Upper lobe of left lung (tissue), 6 donors: ENCODE measurements at places on chromosomes 3 and 15. TPM values are rescaled to one million over a fixed set of nuclear protein-coding genes. Genes with fewer than 3 reads are reported as not detected.

Gene FBLN2
- 2.1 TPM for total RNA-seq

Gene DZIP1L
- 97.4 TPM for total RNA-seq

Gene SLC28A1
- not detected for total RNA-seq

Gene CLDN16
- 1.0 TPM for total RNA-seq

Gene SAXO2
- 58.6 TPM for total RNA-seq

Gene HIGD2B
- not detected for total RNA-seq

Gene CLRN1
- not detected for total RNA-seq

Gene AP3B2
- 8.4 TPM for total RNA-seq

- H3K4me3 ChIP-seq = no peak overlapping the region
- no peak for DNase-seq
- no peaks in the 10 kb centered on the region for H3K27me3 ChIP-seq
- no peak overlapping the region for H3K27ac ChIP-seq
These were observed 755.2 kb downstream of the NR2F2 start for GRCh38 chr15:97085731-97086130.

DNA sequence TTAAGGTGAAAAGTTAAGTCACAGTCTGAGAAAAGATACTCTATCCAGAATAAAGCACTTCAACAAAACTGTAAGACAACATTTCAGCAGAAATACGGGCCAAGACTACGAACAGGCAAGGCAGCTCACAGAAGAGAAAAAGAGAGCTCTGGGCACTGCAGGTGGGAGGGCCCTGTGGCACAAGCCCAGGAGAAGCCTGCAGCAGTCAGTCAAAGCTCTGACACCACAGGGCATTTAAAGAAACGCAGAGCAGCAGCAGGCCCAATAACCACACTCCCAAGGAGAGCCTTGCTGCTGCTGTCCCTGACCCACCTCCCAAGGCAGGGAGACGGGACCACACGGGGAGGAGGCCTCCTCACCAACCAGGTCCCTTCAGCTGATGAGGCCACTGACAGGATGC, 19.2 kb downstream of the CHSY1 start:
- no peak for DNase-seq
- no peak overlapping the region for H3K27ac ChIP-seq
- H3K4me1 ChIP-seq = peaks cover 32% of the 10 kb centered on the region

DNA sequence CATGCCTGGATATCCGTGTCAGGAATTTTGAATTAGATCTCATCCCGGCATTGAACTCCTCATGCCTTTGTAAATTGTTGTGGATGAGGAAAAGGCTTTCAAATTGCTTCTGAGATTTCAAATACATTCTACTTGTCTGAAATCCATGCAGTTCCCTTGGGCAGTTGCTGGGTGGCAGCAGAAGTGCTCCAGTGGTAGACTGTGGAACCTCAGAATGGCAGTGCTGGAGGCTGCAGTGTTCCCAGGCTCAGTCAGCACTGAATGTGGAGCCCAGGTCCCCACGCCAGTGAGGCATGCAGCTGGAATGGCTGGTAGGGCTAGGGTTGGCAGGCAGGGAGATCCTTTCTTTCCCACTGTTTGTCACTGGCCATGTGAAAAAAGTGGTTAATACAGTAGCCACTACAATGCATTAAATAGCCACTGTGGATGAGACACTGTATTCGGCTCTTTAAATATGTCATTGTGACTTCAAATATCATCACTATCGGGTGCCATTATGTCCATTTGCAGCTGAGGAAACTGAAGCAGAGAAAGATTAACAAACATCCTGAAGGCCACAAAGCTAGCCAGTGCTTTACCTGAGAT, 98.6 kb downstream of the TPRG1 start:
- no peak overlapping the region for H3K27ac ChIP-seq
- H3K4me1 ChIP-seq = no peaks in the 10 kb centered on the region
- no peak overlapping the region for H3K4me3 ChIP-seq
- H3K36me3 ChIP-seq = no peaks in the 10 kb centered on the region
- H3K27me3 ChIP-seq = no peaks in the 10 kb centered on the region

DNA sequence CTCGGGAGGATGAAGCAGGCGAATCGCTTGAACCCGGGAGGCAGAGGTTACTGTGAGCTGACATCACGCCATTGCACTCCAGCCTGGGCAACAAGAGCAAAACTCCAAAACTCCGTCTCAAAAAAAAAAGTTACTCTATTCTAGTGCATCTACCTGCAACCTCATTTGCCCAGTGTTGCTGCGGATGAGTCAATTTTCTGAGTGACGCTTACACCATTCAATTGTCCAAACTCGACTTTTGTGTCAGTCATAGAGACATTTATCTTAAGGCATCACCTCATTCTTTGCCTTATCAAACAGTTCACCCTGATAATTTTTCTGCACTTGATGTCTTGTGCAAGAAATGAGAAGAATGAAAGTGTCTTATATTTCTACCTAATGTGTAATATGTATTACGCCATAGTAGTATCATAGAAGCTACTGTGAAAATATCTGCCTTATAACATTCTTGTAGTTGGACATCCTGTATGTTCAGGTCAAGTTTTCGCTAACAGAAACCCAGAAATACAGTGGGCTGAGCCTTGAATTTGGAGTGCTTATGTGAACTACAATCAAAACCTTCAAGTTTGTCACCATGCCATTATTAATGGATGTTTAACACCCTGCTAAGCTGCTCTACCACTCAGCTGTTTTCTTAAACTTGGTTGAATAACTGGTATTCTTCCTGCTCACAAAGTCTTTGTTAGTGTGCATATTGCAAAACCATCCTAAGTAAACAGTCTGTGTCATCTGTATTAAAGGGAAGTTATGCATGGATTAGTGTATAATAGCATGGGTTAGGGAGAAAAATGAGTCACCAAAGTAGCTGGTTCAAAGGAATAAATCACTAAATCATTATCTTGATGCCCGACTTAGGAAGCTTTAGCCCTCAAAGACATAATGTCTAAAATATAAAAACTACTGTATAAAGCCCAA, 531.0 kb upstream of the NR2F2 start:
- H3K4me3 ChIP-seq = no peak overlapping the region
- DNase-seq = no peak
- H3K27ac ChIP-seq = no peak overlapping the region
- H3K36me3 ChIP-seq = no peaks in the 10 kb centered on the region
- H3K27me3 ChIP-seq = no peaks in the 10 kb centered on the region

GRCh38 chr3:67870477-67870876, 216.1 kb upstream of the SUCLG2 start:
- H3K4me3 ChIP-seq = no peak overlapping the region
- no peaks in the 10 kb centered on the region for H3K4me1 ChIP-seq
- DNase-seq = no peak
- H3K27ac ChIP-seq = no peak overlapping the region
- H3K27me3 ChIP-seq = no peaks in the 10 kb centered on the region

- DNase-seq = no peak
- H3K27ac ChIP-seq = no peak overlapping the region
- no peaks in the 10 kb centered on the region for H3K27me3 ChIP-seq
- H3K36me3 ChIP-seq = no peaks in the 10 kb centered on the region
- H3K4me1 ChIP-seq = peaks cover 31% of the 10 kb centered on the region
These were observed 109.9 kb downstream of the IGF1R start for GRCh38 chr15:98758224-98758623.

DNA sequence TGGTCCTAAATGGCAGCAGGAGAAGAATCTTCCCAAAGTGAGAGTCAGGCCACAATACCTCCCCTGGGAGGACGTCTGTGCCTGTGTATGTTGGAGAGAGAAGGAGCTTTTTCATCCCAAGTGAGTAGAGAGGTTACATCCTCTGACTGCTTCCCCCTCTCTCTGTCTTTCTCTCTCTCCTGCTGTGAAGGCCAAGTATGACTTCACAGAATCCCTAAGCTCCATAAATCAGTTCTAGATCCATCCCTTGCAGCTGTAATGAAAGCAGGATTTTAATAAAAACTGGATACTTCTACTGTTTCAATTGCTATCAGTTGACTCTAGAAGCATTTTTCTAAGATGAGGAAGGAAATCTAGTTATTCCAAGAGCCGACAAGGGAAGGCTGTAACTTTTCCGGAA, 389.1 kb upstream of the PROK2 start:
- H3K27me3 ChIP-seq = no peaks in the 10 kb centered on the region
- H3K4me3 ChIP-seq = no peak overlapping the region
- H3K27ac ChIP-seq = no peak overlapping the region
- H3K4me1 ChIP-seq = peaks cover 17% of the 10 kb centered on the region

DNA sequence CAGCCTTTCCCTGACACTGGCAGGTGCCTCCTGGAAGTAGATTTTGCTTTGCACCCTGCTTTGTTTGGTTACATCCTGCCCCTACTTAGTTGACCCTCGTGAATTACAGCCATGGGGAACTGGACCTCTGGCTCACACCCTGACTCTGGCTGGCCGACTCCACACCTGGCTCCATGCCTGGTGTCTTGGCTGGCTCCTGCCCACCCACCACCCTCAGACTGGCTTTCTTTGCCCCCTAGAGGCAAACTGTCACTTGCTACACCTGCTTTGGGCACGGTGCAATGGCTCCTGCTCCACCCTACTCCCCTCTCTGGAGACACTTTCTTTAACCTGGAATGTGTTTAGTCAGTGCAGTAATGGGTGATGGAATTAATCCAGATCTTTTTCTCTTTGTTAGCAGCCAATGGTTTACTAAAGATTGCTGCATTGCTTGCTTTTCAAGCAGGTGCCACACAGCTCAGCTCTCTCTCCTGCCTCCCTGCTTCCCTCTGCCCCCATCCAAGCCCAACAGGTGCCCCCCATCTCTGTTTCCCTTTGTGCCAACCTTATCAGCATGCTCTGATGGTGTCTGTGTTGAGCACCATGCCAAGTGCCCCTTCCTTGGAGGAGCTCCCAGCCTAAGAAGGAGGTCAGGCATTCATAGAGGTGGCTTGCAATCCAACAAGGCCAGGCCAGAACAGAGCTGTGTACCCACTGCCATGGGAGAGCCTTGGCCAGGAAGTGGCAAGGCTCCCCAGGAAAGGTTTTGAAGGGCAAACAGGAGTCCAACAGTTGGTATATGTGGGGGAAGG, 38.4 kb downstream of the RASGRF1 start:
- H3K4me3 ChIP-seq = no peak overlapping the region
- H3K27ac ChIP-seq = no peak overlapping the region
- no peaks in the 10 kb centered on the region for H3K36me3 ChIP-seq
- H3K4me1 ChIP-seq = no peaks in the 10 kb centered on the region
- H3K27me3 ChIP-seq = no peaks in the 10 kb centered on the region

- H3K36me3 ChIP-seq = no peaks in the 10 kb centered on the region
- DNase-seq = no peak
- no peak overlapping the region for H3K27ac ChIP-seq
- H3K4me3 ChIP-seq = no peak overlapping the region
- no peaks in the 10 kb centered on the region for H3K27me3 ChIP-seq
These were observed 202.8 kb downstream of the FMN1 start for GRCh38 chr15:32991619-32992111.

GRCh38 chr15:91855684-91856489, 2.4 kb downstream of the SLCO3A1 start:
- peak overlapping the region; percentile 95 for H3K27ac ChIP-seq
- H3K4me3 ChIP-seq = peak overlapping the region; percentile 74
- no peak for DNase-seq
- H3K4me1 ChIP-seq = peaks cover 47% of the 10 kb centered on the region
- no peaks in the 10 kb centered on the region for H3K27me3 ChIP-seq
- no peaks in the 10 kb centered on the region for H3K36me3 ChIP-seq

GRCh38 chr3:85801955-85802354, 843.2 kb downstream of the CADM2 start:
- H3K4me3 ChIP-seq = no peak overlapping the region
- no peak for DNase-seq
- H3K36me3 ChIP-seq = no peaks in the 10 kb centered on the region
- no peak overlapping the region for H3K27ac ChIP-seq
- no peaks in the 10 kb centered on the region for H3K27me3 ChIP-seq

- no peak overlapping the region for H3K27ac ChIP-seq
- no peak overlapping the region for H3K4me3 ChIP-seq
- H3K27me3 ChIP-seq = no peaks in the 10 kb centered on the region
- H3K36me3 ChIP-seq = no peaks in the 10 kb centered on the region
- no peak for DNase-seq
These were observed 71.7 kb downstream of the TTC23 start for GRCh38 chr15:99177679-99178078.

DNA sequence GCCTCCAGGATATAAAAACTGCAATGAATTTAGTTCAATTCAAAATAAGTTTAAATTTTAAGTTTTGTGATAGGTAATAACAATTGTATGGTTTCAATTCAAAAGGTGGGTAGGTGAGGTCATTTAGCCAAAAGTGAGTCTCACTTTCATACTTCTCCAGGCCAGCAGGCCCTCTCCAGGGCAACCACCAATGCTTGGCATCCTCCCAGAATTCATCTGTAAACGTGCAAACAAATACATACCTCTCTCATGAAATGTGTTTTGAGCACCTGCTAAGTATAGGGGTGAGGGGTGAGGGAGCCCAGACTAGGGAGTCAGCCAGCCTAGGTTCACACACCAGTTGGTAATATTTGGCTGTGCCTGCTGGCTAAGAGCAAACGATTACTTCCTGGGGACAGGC, 22.0 kb upstream of the RBSN start:
- H3K4me1 ChIP-seq = peaks cover 3% of the 10 kb centered on the region
- no peak overlapping the region for H3K4me3 ChIP-seq
- H3K27ac ChIP-seq = no peak overlapping the region
- DNase-seq = no peak
- H3K27me3 ChIP-seq = no peaks in the 10 kb centered on the region

GRCh38 chr3:131387796-131388489, 6.4 kb downstream of the NUDT16 start:
- peaks cover 55% of the 10 kb centered on the region for H3K4me1 ChIP-seq
- H3K27me3 ChIP-seq = no peaks in the 10 kb centered on the region
- peak overlapping the region; percentile 88 for H3K27ac ChIP-seq

DNA sequence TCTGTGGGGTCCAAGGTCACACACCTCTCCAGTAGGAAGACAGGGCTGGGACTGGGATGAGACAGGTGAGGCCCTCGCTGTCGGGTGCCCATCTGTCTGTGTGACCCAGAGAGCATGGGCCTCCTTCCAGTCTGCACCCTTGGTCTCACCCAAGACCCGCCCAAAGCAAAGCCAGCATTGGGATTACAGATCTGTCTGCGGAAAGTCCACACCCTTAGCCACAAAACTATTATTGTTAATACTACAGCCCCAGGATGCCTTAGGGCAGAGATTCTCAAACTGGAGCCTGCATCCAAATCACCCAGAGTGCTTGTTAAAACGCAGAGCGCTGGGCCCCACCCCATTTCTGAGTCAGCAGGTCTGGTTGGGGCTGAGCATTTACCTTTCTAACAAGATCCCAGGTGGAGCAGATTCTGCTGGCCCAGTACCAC, 58.5 kb upstream of the ZNF148 start:
- no peaks in the 10 kb centered on the region for H3K27me3 ChIP-seq
- H3K4me3 ChIP-seq = no peak overlapping the region
- no peak for DNase-seq
- H3K36me3 ChIP-seq = no peaks in the 10 kb centered on the region

- peaks cover 6% of the 10 kb centered on the region for H3K4me1 ChIP-seq
- H3K27me3 ChIP-seq = no peaks in the 10 kb centered on the region
- H3K36me3 ChIP-seq = no peaks in the 10 kb centered on the region
- no peak overlapping the region for H3K4me3 ChIP-seq
- no peak overlapping the region for H3K27ac ChIP-seq
- DNase-seq = no peak
These were observed 17.4 kb upstream of the ZNF609 start for GRCh38 chr15:64443016-64443415.

- no peaks in the 10 kb centered on the region for H3K27me3 ChIP-seq
- no peak for DNase-seq
- no peak overlapping the region for H3K4me3 ChIP-seq
These were observed 29.7 kb downstream of the MRPS11 start for GRCh38 chr15:88497109-88497765.

GRCh38 chr15:46502667-46503066, 867.8 kb downstream of the SQOR start:
- no peaks in the 10 kb centered on the region for H3K36me3 ChIP-seq
- H3K27ac ChIP-seq = no peak overlapping the region
- no peaks in the 10 kb centered on the region for H3K4me1 ChIP-seq

- no peak for DNase-seq
- H3K4me1 ChIP-seq = peaks cover 7% of the 10 kb centered on the region
- no peaks in the 10 kb centered on the region for H3K27me3 ChIP-seq
- H3K4me3 ChIP-seq = no peak overlapping the region
These were observed 63.1 kb downstream of the TNIK start for GRCh38 chr3:171397089-171397488.
